Thyroid gland (tissue), 4 donors: ENCODE measurements at places on chromosomes 6 and 20. TPM values are rescaled to one million over a fixed set of nuclear protein-coding genes. Genes with fewer than 3 reads are reported as not detected.

SYNE1 gene
- total RNA-seq = 459 TPM

PRICKLE4 gene
- 4.0 TPM for total RNA-seq

DNA sequence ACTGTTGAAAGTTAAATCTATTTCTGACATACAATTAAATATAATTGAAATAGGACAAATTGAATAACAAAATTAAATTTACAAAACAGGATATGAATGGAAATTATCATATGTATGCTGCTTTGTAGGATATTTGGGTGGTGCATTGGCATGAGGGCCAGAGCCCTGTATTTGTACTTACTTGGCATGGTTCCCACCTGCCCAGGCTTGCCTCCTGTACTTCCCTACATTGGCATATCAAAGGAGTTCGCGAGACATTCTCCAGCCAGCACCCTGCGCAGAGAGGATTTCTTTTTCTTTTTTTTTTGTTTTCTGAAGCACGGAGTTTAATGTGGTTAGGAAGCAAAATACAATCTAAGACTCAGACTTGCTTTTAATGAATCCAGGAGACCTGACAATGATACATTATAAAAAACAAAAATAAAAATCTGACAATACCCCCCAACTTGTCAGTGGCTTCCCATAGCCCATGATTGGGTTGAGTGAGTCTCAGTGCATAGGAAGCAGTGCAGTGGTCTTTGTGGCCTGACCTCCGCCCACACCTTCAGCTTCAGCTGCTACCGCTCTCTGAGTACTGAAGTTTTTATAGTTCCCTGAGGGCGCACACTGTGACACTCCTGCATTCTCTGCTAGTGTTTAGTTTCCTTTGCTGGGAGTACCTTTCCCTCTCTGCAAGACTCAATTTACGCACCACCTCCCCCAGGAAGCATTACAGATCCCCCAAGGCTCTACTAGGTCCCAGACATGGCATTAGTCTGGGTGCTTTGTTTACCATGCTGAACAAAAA lies 440.8 kb downstream of the UTRN start:
- peak; percentile 79 for DNase-seq

DNA sequence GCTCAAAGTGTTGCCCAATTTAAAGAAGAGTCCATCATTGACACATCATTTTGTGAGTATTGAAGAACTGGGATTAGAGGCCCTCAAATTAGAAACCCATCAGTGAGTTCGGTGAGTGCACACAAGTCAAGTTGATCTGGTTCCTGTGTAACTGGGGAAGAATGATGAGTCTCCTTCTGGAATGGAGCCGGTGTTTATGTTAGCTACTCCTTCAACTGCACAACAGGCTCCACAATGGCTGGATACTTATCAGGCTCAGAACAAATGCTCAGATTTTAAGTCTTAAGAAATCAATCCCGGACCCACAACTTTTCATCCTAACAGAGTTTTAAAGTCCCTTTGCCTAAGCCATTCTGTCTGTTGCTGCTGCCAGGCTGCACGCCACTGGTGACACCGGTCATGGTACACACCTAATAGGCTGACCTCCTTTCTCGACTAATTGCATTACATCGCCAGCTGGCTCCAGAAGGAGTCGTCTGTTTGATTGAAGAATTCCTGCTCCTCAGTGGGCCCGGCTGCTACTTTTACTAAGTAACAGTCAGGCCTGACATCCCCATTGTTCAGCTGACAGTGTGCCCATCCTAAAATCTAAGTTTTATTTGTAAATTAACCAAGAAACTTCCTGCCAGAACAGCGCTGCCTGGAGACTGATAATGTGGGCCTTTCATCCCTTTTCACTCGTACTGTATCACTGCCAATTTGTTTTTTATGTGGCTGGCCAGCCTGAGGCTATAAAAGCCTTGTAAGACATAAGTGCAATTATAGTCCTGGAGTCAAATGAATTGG lies 130.4 kb downstream of the INSM1 start:
- DNase-seq = peak; percentile 24
